ENCODE measurements at places on chromosomes 16 and 17.

DNA sequence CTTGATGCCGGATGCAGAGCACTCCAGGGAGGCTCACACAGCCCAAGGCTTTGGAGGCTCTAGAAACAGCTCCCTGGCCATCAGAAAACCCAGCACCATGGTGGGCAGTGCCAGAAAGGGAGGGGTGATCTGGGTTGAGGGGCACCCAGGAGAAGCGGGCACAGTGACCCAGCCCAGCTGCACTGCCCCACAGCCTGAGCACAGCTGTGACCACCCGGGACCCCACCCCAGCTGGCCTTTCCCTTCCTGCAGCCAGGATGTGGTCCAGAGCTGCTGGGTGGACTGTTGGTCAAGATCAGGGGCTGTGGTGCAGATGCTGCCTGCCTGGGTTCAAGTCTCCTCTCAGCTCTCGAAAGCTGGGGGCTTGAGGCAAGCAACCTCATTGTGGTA is 223.1 kb downstream of the ZNF423 start:
- DNase-seq, result no peak

DNA sequence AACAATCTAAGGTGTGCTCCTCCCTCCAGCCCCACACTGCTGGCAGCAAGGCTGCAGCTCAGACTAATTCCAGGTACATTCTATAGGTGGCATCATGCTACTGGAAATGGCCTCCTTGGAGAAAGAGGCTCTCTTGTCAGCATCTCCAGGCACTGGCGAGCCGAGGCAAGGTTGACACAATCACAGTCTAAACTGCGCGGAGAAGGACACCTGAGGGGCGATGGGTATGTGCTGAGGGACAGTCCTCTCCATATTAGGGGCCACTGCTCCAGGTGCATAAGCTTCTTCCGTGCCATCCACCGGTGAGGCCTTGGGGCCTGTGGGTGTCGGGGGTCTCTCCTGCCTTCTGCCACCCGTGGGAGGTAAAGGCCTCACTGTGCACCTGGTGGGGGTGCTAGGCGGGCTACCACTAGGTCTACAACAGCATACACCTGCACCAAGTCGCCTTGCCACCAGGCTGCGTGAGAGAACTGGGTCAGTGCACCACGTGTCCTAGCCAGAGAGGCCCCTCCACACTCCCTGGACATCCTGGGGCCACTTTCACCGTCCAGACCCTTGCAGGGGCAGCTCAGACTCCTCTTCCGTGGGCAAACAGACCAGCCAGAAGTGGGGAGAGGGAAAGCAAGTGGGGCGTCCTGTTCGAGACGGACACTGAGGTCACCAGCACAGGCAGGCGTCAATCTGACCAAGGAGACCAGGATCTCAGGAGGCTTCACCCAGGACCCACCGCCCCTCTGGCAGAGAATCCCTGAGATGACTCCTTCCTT is 12.1 kb upstream of the CBX8 start:
- no peak for DNase-seq

GRCh38 chr17:2192367-2193057 is 111.1 kb downstream of the SMG6 start:
- no peak for DNase-seq

- no peak for DNase-seq
These were observed 5.1 kb downstream of the INPP5K start for GRCh38 chr17:1511290-1511689.

GRCh38 chr17:12522743-12523183 is 142.9 kb upstream of the MYOCD start:
- no peak for DNase-seq

GRCh38 chr17:21678393-21679081 is 13.8 kb upstream of the KCNJ18 start:
- no peak for DNase-seq

DNA sequence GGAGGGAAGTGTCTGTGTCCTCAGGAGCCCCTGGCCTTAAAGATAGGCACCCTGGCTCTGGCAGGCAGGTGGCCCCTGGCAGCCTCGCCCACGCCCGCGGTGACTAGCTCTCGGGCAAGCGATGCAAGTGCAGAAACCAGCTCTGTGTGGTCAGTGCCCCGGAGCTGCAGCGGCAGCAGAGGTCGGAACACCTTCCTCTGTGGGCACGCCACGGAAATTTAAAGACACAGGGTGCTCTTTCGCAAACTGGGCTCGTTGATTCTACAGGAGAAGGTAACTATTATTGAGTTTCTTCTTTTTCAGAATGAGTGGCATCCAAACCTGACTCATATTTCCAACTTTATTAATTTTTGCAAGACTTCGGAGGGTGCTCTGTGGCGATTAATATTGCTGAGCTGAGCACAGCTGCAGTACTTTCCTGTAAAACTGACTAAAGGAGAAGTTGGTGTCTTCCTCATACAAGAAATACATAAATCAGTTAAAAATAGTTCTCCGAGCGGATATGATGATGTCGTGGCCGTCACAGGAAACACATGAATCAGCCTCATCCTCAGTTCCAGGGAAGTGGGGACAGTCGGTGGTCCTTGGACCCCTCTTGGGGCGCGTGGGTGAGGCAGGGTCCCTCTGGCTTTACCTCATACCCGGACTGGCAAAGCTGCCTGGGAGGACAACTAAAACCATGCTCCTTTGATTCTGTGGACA is 120.2 kb downstream of the METRNL start:
- DNase-seq, result no peak

GRCh38 chr17:1897105-1897656 is 67.4 kb downstream of the RPA1 start:
- no peak for DNase-seq

GRCh38 chr16:74607310-74607961 is 522 bp upstream of the GLG1 start:
- no peak for DNase-seq

- no peak for DNase-seq
These were observed 90.2 kb upstream of the TOB1 start for GRCh38 chr17:50956409-50956749.

DNA sequence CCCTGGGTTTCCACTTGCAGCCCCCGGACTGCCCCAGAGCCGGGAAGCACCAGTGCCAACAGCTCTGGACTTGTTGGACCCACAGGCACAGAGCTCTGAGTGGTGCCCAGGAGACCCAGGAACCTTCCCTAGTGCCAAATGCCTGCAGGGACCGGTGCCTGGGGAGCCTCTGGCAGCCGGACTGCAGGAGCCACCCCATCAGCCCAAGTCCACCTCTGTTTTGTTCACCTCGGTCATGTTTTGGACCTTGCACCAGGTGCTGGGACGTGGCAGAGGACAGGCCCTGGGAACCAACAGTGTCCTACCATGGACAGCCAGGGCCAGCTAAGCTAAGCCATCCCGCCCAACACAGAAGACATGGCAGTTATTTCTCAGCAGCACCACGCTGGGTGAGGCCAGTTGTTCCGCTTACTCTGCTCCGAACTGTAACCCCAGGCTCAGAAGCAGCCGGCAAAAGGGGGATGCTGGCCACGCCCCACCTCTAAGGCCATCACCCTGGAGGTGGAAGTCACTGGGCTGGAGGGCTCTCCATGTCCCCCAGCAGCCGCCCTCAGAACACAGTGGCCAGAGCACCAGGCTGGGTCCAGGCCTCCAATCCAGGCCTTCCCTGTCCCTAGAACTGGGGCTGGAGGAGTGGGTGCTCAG is 79.8 kb downstream of the AMFR start:
- no peak for DNase-seq

GRCh38 chr17:31148205-31148604 is 53.4 kb downstream of the NF1 start:
- no peak for DNase-seq

DNA sequence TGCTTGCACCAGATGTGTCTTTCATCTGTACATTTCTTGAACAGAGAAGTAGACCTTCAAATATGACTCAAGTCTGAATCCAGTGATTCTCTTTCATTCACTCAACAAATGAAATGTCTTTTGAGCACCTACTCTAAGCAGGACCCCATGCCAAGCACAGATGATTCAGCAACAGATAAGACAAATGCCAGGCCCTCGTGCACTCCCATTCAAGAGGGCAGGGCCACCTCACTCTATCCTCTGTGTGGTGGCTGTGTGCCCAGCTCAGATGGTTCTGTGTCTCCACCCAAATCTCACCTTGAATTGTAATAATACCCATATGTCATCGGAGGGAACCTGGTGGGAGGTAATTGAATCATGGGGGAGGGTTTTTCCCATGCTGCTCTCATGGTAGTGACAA is 74.1 kb upstream of the NKD1 start:
- DNase-seq, result no peak

DNA sequence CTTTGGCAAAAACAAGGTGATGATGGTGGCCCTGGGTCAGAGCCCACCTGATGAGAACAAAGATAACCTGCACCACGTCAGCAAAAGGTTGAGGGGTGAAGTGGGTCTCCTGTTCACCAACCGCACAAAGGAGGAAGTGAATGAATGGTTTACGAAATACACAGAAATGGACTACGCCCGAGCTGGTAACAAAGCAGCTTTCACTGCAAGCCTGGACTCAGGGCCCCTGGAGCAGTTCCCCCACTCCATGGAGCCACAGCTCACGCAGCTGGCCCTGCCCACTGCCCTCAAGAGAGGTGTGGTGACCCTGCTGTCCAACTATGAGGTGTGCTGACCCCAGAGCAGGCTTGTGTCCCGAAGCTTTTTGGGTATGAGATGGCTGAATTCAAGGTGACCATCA is 29.7 kb upstream of the DLX4 start:
- no peak for DNase-seq

GRCh38 chr16:7318686-7319085 is 14.0 kb upstream of the RBFOX1 start:
- no peak for DNase-seq

- DNase-seq, result no peak
These were observed 36.7 kb downstream of the KIAA0753 start for GRCh38 chr17:6603744-6604325.

DNA sequence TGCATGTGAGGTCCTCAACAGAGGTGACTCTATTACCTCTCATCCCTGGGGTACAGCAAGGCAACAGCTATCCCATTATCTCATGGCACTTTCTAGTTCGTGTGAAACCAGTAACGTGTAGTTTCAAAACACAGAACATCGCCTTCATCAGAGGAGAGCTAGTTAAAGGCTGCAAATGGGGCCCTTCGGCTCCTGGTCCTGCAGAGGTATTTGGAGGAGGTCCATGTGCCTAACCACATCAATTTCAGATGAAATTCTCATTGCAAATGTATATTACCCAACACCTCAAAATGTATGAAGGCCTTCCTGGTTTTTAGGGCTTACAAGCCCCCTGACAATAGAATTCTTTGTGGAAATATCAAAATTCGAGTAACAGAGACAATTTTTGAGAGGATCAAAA is 95.7 kb upstream of the PSMD7 start:
- no peak for DNase-seq

GRCh38 chr16:74758801-74759200 is 15.8 kb downstream of the FA2H start:
- DNase-seq, result no peak

- DNase-seq, result no peak
These were observed 59.0 kb upstream of the TNRC6C start for GRCh38 chr17:77899498-77899897.

GRCh38 chr17:74772053-74772452 is 4.1 kb downstream of the NAT9 start:
- no peak for DNase-seq

DNA sequence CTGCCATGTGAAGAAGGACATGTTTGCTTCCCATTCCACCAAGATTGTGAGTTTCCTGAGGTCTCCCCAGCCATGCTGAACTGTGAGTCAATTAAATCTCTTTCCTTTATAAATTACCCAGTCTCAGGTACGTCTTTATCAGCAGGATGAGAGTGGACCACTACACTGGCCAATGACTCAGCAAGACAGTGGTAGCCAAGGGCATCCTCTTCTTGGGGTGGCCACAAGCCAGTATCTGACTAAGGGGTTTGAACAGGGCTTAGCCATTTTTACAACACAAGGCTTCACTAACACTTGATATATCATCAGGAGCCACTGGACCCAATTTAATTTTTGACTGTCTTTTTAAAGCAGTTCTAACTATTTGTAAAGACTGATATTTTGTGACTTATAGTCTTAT is 21.1 kb upstream of the KRT24 start:
- no peak for DNase-seq

DNA sequence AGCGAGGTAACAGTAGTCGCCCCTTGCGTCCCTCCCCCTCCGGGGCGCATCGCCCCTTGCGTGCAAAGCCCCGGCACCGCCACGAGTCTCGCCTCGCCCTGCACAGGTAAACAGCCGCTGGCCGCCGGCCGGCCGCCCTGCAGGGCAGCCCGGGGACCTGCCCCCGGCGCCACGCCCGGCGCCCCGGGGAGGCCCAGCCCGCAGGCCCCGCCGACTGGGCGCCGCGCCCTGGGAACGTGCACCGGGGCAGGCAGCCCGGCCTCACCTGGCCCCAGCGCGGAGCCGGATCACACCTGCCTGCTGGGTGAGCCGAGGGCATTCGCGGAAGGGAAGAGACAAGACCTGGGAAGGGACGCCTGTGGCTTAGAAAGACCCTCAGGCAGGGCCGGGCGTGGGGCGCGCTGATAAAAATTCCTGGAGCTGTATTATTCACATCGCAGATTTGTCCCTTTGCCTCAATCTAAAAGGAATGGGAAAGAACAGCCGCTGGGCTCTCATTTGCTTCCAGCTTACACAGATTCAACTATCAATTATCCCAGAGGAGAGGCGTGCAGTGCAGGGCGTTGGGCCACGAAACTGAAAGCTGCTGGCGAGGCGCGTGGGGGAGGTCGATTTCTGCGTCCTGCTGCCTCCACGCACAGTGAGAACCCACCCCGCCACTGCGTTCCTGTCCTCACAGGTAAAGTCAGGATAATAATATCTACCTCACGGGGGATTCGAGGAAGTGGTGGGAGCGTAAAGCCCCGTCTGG is 451.9 kb downstream of the SLC39A11 start:
- no peak for DNase-seq

DNA sequence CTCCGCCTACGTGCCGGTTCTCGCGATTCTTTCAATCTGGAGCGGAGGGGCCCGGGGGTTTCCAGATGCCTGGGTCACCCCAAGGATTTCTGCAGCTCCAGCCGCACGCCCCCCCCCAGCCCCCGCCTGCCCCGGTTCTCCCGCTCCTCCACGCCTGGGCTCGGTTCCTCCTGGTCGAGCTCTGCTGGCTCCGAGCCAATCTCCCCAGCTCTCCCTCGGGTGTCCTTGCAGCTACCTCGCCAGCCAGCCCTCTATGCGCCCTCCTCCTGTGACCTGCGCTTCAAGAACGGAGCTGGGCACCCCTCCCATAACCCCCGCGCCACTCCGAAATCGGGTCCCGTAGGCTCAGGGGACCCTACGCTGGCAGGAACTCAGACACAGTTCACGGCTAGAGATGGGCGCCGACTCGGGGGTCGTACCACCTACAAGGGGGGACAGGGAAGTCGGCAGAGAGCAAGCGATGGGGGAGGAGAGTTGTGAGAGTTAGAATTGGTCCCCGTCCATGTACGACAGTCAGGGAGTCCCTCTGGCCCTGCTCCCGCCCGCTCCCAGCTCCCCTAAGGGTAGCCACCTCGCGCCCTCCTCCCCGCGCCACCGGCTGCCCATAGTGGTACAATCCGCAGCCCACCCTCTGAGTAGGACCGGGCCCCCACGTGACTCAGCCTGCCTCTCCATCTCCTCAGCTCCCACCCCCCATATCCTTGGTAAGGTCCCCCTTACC is 961 bp downstream of the FGF11 start:
- DNase-seq, result no peak

- DNase-seq, result no peak
These were observed 144.1 kb downstream of the RAB11FIP4 start for GRCh38 chr17:31535581-31535981.

GRCh38 chr16:73140929-73141328 is 93.0 kb upstream of the ZFHX3 start:
- no peak for DNase-seq

- DNase-seq, result no peak
These were observed 13.0 kb upstream of the LYRM9 start for GRCh38 chr17:27906226-27906580.

Data from stimulated activated CD4-positive, alpha-beta T cell treated with anti-CD3 and anti-CD28 coated beads, Interleukin-15, amount 100 ng/mL, for 1 hour (primary cell).